Hair follicular keratinocyte (primary cell): ENCODE measurements at places on chromosomes 4 and X. TPM values are rescaled to one million over a fixed set of nuclear protein-coding genes. Genes with fewer than 3 reads are reported as not detected.

HAND2 gene
- total RNA-seq: not detected in 2 replicates

RHOXF1 gene
- not detected in 2 replicates for total RNA-seq

TLR8 gene
- not detected in 2 replicates for total RNA-seq

NXF2B gene
- not detected in 2 replicates for total RNA-seq

CENPVL1 gene
- not detected in 2 replicates for total RNA-seq

CENPVL2 gene
- not detected in 2 replicates for total RNA-seq

GPRASP1 gene
- 0.04 and 0.08 TPM in 2 replicates for total RNA-seq

SPATA18 gene
- total RNA-seq: 5.4 and 7.0 TPM in 2 replicates

USO1 gene
- total RNA-seq: 71.0 and 75.2 TPM in 2 replicates

HSFX2 gene
- total RNA-seq: not detected in 2 replicates

NHS gene
- 3.4 and 3.7 TPM in 2 replicates for total RNA-seq

RRH gene
- 0.16 TPM in 1 of 2 replicates, not detected in the other for total RNA-seq

MAGEB2 gene
- total RNA-seq: not detected in 2 replicates

BEX4 gene
- 26.2 and 32.5 TPM in 2 replicates for total RNA-seq

CASP6 gene
- 25.2 and 29.0 TPM in 2 replicates for total RNA-seq

AVPR2 gene
- total RNA-seq: not detected in 2 replicates

LRIT3 gene
- 0.11 TPM in 1 of 2 replicates, not detected in the other for total RNA-seq

MAGEB17 gene
- not detected in 2 replicates for total RNA-seq

ANKRD50 gene
- 7.1 and 11.3 TPM in 2 replicates for total RNA-seq

DMP1 gene
- total RNA-seq: not detected in 2 replicates

SAGE1 gene
- not detected in 2 replicates for total RNA-seq

COX7B2 gene
- total RNA-seq: not detected in 2 replicates

RTL9 gene
- 0.04 and 0.08 TPM in 2 replicates for total RNA-seq

ACE2 gene
- total RNA-seq: not detected in 2 replicates

ARL9 gene
- total RNA-seq: 0.04 and 0.08 TPM in 2 replicates

KCND1 gene
- total RNA-seq: 0.23 and 0.47 TPM in 2 replicates

SATL1 gene
- total RNA-seq: under 0.01 TPM in 1 of 2 replicates, not detected in the other

RBMXL3 gene
- total RNA-seq: not detected in 2 replicates

FAT4 gene
- 0.65 and 1.2 TPM in 2 replicates for total RNA-seq

FRAS1 gene
- total RNA-seq: 8.2 and 11.1 TPM in 2 replicates

GABRB1 gene
- total RNA-seq: not detected in 2 replicates

CPLX1 gene
- total RNA-seq: 0.23 TPM in 1 of 2 replicates, not detected in the other
